Mesenchymal stem cell (in vitro differentiated cells and primary cell): ENCODE measurements at places on chromosomes 4 and X.

GRCh38 chr4:105050896-105051295 lies 95.8 kb upstream of the TET2 start:
- no peak for DNase-seq

- DNase-seq, result no peak
These were observed 257.4 kb downstream of the NLGN4X start for GRCh38 chrX:5971300-5971699.

DNA sequence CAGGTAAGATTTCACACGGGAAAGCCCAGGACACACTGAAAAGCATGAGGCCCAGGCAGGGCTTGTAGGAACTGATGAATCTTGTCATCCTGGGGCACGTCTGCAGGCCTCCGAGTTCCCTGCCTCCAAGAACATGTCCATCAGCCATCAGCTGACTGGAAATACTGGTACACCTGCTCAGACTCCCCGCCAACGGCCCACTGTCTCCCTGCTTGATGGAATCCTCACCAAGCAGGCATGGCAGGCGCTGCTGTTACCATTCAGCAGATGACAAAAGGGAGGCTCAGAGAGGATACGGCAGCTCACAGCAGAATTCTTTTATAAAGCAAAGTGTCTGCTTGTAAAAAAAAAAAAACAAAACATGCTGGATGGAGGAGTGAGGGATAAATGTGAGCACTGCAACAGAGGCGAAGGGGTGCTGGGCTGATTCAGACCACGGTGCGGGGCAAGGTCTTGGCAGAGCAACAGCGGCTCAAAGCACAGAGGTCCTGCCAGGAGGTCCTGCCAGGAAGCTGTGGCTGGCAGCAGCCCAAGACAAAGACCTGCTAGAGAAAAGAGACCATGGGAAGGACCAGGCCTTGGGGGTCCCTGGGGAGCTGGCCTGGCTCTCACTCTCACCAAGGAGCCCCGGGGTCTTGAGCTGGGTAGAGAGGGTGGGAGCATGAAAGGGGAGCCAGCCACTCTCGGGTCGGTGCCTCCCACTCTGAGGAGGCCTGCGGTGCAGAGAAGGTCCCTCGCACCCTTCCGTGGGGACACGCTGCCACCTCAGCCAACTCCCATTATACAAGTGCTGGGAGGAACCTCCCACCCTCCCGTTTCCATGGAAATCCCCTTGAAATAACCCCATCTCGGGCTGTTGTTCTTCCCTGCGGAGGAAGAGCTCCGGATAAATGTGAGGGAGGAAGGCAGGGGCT lies 25.6 kb downstream of the PPP2R2C start:
- no peak for DNase-seq

GRCh38 chr4:152605641-152606335 lies 69.9 kb upstream of the FBXW7 start:
- peak; percentile 90 for DNase-seq

DNA sequence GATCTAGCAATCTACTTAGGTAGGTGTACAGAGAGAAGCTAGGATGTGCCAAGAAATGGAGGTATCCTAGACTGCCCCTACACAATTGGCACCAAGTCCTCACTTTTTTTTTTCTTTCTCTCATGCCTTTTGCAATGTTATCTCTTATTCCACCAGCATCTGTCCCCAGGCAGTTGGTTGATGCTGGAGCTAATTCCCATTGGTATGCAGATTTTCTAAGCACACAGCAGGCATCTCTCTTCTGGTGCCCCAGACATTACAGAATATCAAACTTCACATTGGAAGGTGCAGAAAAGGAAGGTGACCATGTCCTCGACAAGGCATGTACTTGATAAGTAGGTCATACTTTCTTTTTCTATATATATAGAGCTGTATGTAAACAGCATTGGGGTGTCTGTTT lies 21.6 kb downstream of the LUZP4 start:
- no peak for DNase-seq

DNA sequence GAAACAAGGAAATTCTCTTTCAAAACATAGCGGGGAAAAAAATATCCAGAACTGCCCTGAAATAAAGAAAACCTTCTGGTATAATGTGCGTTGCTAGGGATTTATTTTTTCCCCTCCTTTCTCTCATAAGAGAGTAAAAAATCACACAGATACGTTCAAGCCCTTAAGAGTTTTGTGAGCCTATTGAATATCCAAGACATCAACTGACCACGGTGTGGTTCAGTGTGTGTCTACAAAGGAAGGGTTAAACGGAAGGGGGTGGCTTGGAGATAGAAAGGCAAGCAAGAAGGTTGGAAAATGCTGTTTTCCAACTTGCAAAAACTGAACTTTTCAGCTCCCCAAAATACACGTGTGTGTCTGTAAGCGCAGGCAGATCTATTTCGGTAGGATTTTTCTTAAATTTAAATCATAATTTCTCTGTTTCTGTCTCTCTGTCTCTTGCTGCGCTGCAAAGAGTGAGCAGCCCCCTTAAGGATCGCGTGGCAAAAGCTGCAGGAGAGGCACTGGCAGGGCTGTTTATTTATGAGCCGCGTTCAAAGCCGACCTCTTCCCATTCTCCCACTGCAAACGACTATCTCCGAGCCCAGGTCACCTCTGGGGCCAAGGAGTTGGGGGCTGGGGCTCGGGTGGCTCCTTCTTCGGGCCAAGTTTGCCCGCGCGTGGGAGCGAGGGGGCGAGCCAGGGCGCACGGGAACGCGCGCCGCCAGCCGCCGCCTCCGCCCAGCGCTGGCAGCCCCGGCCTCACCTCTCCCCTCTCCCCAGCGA lies 492 bp upstream of the SLIT2 start:
- DNase-seq, result peak; percentile 18

- no peak for DNase-seq
These were observed 3.3 kb upstream of the FAM9C start for GRCh38 chrX:13047759-13048158.

GRCh38 chr4:141636771-141637460 lies 533 bp downstream of the IL15 start:
- peak; percentile 79 for DNase-seq

GRCh38 chr4:57344296-57344695 lies 234.1 kb upstream of the IGFBP7 start:
- no peak for DNase-seq

DNA sequence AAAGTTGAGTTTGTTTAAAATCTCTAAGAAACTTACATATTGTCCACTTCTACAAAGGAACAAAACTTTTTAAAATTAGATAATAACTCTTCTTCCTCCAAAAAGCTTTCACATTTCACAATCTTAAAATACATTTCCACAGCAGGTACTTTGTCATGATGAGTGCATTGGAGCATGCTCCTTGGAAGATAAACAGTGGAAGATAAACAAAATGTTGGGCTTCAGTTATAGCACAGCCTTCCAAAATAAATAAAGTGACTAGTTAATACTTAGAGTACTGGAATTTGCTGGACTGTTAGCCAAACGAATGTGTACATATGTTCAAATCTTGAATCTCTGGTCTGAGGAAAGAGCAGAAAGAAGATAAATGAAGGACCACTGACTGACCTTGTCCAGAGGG lies 54.9 kb upstream of the PDE5A start:
- DNase-seq, result peak; percentile 75

GRCh38 chr4:183912585-183912984 lies 7.5 kb downstream of the STOX2 start:
- DNase-seq, result no peak

GRCh38 chr4:145589916-145590702 lies 29.1 kb upstream of the MMAA start:
- DNase-seq, result no peak

GRCh38 chr4:65999518-65999871 lies 329.2 kb upstream of the EPHA5 start:
- DNase-seq, result no peak

- DNase-seq, result peak; percentile 56
These were observed 1.7 kb downstream of the SLC9B2 start for GRCh38 chr4:103074744-103075434.

- DNase-seq, result no peak
These were observed 851 bp downstream of the SFRP2 start for GRCh38 chr4:153788051-153788412.

DNA sequence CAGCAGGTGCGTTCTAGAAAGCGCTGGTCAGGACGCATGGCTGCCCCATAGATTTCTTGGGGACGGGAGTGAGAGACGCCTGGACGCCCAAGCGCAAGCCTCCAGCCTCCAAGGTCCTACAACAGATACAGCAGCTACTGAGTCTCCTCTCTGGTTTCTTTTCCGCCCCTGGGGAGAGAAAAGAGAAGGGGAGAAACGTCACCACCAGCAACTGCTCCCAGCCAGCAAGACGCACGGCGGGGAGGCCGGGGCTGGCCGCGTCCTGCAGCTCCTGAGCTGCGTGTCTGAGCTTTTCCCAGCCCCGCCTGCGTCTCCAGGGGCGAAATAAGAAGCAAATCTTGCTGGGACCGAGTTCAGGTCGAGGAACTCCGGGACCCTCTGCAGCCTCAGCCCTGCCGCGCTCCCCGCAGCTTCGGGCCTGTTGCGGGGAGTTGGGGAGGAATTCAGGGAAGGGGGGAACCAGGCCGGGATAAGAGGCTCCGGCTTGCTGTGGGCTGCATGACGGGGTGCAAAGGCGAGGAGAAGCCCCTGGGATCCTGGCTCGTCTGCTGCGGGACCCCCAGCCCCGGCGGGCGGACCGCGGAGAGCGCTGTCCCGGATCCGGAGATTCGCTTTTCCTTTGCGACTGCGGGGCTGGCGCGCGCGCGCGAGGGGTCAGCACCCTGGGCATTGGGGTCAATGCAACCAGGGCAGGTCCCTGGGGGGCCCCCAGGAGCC lies 6.8 kb upstream of the SHOX start:
- no peak for DNase-seq

DNA sequence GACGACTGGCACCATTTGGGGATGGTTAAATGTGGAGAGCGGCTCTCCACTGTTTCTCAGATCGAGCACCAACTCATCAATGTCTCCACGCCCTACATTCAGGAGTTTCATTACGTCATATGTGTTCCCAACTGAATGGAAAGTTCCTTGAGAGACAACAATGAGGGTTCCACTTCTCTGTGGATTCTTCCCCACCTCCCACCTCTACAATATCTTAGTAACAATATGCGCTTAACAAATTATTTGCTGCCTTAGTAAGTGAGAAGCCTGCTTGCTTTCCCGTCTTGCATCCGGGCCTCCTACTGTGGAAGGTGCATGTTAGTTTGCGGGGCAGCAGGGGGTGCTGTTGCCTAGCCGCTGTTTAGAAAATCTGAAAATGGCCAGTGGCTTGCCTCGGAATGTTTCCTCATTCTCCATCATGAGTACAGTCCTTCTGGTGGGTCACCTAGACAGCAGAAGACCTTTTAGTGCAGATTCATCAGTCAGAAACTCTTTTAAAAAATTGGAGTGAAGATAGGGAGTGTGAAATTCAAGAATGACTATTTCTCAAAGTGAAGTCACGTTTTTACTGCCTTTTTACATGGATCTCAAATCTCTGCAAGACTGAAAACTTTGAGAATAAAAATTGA lies 55.7 kb downstream of the PHOX2B start:
- DNase-seq, result peak; percentile 56

DNA sequence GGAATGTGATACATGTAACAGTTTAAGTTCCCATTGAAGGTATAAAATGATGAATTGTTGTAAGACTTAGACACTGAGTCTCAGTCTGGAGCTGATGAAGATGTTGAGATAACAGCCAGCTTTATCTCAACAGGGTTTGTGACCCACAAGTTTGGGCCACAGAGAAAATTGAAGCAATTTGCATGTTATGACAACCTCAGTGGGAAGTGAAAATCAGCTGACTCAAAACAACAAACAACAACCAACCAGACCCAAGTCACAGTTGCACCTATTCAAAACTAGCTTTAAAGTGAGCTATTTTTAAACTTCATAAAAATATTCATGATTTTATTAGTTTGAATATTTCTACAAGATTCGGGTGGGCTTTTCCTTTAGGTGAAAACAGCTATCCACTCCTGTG lies 8.0 kb downstream of the SFRP2 start:
- DNase-seq, result no peak

GRCh38 chrX:12958059-12958458 lies 16.9 kb upstream of the TMSB4X start:
- no peak for DNase-seq

- DNase-seq, result no peak
These were observed 1.8 kb downstream of the IQSEC2 start for GRCh38 chrX:53279296-53280237.

DNA sequence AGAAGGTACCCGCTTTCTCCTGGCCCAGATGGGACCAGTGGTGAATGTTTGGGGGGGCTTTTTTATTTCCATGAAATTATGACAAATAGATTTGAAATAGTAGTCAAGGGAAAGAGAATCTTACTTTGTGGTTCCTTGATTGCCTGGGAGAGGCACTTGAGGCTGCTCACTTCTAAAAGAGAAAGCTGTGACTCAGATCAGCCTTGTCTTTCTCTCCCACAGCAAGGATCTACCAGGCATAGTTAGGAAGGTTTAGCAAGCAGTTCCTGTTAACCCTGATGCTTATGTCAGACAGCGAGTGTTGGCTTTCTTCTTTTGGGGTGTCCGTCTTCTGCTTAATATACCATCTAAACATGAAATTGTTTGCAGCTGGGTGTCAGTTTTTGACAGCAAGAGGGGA lies 114.5 kb downstream of the TSPAN7 start:
- DNase-seq, result peak; percentile 5

- DNase-seq, result no peak
These were observed 378.6 kb downstream of the UNC5C start for GRCh38 chr4:95170176-95170575.

- no peak for DNase-seq
These were observed 103.9 kb downstream of the STIM2 start for GRCh38 chr4:26964512-26964911.

DNA sequence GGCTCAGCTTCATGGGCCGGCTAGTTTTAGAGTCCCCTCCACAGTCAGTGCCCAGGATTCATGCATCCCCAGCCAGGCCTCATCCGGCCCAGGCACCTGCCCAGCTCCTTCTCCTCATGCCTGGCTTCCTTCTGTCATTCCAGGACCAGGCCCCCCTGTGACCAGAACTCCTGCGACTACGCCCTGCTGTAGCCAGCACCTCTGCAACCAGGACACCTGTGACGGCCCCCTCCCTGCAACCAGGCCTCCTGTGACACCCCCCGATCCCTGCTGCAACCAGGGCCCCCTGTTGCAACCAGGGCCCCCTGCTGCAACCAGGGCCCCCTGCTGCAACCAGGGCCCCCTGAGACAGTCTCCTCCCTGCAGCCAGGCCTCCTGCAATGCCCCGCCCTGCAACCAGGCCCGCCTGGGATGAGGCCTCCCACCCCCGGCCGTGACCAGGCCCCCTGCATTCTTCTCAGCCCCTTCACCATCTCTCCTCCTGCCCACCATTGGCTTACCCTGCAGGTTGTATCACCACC lies 46.8 kb downstream of the HTRA3 start:
- DNase-seq, result no peak

DNA sequence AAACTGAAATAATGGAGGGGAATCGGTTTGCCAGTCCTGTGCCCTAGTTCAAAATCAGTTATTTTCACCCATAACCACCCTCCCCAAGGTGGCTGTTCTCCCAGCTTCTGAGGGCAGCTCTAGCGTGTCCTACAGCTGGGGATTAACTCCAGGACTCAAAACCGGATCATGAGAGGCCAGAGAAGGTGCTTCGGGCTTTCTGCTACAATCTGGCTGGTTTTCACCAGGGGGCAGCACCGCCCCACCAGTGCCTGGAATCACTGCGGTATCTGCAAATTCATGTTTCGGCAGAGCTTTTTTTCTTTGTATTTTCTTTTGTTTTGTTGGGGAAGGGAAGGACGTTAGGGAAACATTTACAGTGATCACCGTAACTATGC lies 28.4 kb downstream of the PDHA1 start:
- DNase-seq, result peak; percentile 69
